Activated T-cell treated with anti-CD3 and anti-CD28 coated beads, Interleukin-2, amount 50 U/mL, for 4 hours (primary cell): ENCODE measurements at places on chromosomes 6 and 20.

DNA sequence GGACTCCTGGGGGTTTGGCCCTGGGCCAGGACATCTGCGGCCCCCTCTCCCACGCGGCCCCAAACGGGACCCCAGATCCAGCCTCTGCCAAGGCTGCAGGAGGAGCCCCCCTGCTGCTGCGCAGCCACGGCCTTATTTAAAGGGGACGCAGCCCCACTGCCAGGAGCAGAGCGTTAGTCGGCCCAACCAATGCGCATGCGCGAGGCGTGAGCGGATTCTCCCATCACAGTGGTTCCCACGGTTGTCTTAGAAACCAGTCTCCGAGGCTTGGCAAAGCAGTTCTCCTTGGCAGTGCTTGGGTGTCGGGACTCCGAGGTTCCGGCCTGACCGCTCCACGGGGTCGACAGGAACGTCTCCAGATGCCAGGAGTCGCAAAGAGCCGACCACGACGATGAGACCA, 288.3 kb upstream of the ZNF337 start:
- peak; percentile 43 for DNase-seq

- DNase-seq: peak; percentile 70
These were observed at the start of gene C6orf47 for GRCh38 chr6:31660381-31661261. TSS of gene C6orf47 (minus strand) at chr6:31660778. CDS start at chr6:31659947, 831 bp downstream.

GRCh38 chr6:116265041-116265829, 11.4 kb upstream of the TSPYL4 start:
- no peak for DNase-seq

DNA sequence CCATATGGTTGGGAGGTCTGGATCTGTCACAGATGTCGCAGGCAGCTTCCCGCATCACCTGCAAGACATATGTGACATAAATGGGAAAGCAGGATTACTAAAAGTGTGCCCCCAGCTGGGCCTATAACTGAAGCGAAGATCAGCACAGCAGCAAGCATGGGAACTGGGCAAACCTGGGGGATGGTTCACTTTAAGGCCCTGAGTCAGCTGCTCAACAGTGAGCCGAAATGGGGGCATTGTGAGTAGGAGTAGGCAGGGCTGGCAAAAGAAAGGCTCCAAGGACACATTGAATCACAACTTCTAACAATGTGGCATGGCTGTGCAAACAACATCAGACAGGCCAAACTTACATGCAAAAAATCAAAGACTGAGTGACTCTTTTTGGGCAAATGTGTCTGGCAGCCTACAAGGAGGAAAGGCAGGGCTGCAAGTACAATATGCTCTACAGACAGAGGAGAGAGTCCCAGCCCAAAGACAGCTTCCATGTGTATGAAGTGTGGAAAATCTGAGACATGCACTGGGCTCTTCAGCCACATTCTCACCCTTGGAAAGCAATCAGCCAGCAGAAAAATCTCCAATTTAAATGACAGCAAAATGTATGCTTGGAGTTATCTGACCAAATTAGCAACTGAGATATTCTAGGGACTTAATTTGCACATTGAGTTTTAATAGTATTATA, 531.0 kb upstream of the MMS22L start:
- DNase-seq: no peak

DNA sequence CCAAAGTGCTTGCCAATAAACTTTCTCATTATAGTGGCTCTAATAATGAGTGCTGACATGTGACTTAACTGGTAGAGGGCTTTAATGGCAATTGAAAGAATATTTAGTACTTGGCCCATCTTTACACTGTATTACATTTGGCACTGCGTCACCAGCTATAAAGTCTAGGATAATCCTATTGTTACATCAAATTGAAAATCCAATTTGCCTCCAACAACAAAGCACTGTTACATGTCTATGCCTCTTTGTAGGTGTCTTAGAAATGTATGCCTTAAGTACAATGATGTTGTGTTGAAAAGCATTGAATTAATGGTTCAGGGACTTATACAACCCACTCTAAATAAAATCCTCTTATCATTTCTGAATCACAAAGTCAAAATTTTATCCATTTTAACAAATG, 420.4 kb upstream of the JAG1 start:
- DNase-seq: no peak

GRCh38 chr6:46078294-46078693, 51.5 kb upstream of the ENPP4 start:
- DNase-seq: peak; percentile 36

DNA sequence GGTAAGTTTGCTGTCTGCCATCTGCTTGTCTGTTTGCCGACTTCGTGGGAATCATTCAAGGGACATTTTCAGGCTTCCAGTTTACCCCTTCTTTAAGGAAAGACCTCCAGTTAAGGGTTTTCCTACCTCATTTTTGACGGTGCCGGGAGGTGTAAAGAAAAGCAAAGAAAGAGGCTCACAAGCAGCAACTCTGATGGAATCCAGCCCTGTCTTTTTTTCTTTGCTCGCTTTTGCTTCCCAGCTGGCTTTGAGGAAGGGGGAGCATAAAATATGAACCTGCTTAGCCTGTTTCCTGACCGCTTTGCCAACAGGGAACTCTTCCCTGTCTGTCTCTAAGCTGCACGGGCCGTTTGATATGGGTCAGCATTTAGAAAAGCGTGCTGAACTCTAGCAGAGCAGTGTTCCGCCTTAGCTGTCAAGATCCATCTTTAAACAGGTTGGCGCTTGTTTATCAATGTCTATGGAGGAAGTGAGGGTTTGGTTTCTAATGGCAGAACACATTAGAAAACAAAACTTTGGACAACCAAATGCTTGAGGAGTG, 13.8 kb downstream of the SYTL3 start:
- DNase-seq: no peak

- DNase-seq: no peak
These were observed 163.3 kb downstream of the TAF4 start for GRCh38 chr20:61902221-61902869.

DNA sequence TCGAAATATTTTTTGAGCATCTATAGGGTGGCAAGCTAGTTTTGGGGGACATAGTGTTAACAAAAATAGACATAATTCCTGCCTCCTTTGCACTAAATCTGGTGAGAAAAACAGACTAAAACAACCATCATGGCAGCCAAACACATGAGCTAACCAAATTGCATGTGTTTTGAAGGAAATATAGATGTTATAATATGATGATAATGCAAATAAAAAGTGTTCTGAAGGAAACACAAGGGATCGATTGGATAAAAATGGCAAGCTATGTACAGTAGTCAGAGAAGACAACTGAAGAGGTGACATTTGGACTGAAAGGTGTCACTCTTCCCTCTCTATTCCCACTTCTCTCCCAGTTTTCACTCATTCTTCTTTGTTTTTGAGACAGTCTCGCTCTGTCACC, 706.9 kb downstream of the PTPRT start:
- no peak for DNase-seq

- no peak for DNase-seq
These were observed at the start of gene BHLHE23 for GRCh38 chr20:63006540-63007359. TSS of gene BHLHE23 (minus strand) at chr20:63006964. CDS start at chr20:63006774, 190 bp downstream.

- no peak for DNase-seq
These were observed 451.0 kb upstream of the MAN1A1 start for GRCh38 chr6:119800526-119800925.

GRCh38 chr6:24353861-24354260, 4.0 kb downstream of the DCDC2 start:
- no peak for DNase-seq

GRCh38 chr6:37241775-37242428, 15.7 kb upstream of the TBC1D22B start:
- DNase-seq: no peak

- no peak for DNase-seq
These were observed 508.4 kb downstream of the HDGFL1 start for GRCh38 chr6:23077772-23078171.

DNA sequence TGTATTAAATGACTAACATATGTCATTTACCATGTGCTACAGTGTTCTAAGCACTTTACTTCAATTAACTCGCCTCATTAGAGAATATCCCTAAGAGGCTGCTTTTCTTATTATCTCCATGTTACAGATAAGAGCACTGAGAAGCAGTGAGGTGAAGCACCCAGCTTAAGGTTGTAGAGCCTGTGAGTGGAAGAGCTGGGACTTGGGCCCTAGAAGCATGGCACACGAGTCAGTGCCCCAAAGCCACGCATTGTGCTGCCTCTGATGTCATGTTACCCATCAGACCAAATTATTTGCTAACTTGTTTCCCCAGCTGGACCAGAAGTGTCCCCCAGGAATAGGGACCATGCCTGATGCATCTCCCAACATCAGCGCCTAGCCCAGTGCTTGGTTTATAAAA, 34.1 kb downstream of the POFUT1 start:
- DNase-seq: no peak

- DNase-seq: no peak
These were observed 63.5 kb downstream of the JAG1 start for GRCh38 chr20:10610251-10610650.

GRCh38 chr20:62056975-62057374, 8.7 kb downstream of the TAF4 start:
- DNase-seq: no peak
